ENCODE measurements at places on chromosomes 1 and 21. TPM values are rescaled to one million over a fixed set of nuclear protein-coding genes. Genes with fewer than 3 reads are reported as not detected.

The ACTL8 gene
- total RNA-seq: not detected

GRCh38 chr1:200409203-200409760 is 554 bp downstream of the ZNF281 start:
- DNase-seq: peak; percentile 15

DNA sequence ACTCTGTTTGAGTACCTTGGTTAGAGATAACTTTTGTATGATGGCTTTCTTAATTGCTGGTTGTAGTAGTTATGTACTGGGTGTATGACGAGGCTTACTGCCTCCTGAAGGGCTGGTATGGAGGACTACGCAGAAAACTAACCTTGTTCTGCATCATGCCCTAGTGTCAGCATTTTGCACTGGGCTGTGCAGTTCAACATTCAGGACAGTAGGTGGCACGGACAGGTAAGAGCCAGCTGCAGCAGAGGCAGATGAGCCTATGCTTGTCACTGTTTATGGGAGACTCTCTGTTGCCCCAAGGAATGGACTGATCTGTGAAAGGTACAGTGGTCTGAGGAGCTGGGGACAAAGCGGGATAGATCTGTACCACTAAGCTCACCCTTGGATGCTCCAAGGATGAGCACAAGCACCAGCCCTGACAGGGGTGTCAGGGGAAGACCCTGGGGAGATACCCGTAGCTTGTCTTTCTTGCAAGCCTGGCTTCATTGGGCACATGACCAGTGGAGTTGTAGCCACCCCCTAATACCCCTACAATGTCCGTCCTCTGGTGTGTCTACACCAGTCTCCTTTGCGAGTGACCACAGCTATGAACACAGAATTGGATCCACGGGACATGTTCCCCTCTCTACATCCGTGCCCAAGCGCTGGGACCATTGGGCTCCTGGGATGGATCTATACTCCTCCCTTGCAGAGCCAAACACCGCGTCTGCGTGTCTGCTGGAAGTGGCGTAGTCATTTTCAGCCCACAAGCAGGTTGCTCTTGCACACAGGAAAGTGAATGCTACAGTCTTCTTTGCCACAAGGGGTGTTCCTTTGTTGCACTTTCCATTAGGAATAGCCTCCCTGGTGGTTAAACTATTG is 51.1 kb upstream of the CFHR3 start:
- DNase-seq: no peak

- no peak for DNase-seq
Measured at GRCh38 chr1:96945509-96946084, 224.0 kb downstream of the PTBP2 start.

DNA sequence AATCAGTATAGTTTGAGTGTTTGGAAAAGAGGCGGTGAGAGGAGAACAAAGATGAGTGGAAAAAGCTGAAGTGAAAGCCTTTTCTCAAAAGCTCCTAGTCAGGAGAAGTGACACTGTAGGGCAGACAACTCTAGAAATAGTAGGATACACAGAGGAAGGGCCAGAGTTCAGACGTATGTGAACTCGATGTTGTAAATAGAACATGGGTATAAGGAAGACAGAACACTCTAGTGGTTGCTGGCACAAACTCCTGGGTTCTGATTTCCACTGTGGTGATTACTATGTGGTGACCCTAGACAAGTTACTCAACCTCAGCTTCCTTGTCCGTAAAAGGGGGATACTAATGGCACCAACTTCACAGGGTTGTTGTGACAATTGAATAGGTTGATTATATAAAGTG is 30.2 kb upstream of the MGST3 start:
- DNase-seq: no peak

The CYP4Z1 gene
- not detected for total RNA-seq

The ILDR2 gene
- 0.61 TPM for total RNA-seq

DNA sequence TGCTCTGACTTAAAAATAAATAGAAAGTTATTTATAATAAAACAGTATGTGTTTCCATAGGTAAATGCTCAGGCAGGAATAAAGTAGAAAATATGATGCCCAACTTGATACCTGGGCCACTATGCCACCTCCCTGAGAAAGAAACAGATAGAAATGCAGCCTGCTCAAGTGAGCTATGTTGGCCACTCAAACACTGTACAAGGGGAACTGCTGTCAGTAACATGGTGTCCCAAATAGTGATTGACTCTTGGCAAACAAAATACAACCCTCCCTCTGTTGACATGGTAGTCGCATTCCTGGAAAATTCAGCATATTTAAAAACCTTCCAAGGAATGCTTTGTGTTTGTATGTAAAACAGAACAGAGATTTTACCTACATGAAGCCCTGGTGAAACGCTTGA is 66.9 kb upstream of the KCNE2 start:
- no peak for DNase-seq

DNA sequence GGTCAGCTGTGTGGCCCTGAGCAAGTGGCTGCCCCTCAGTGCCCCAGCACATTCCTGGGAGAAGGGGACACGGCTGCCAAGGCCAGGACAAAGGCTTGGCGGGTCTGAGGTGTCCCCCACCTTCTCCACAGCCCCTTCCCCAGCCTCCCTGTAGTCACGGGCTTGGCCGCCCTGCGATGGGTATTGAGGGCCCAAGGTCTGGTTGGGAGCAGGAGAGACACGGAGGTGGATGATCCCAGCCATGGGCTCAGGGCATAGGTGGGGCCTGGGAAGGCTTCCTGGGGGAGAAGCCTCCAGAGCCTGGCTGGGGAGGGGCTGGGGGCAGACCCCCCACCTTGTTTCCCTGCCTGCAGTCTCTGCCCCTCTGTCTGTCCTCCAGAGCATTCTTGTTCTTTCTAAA is 27.0 kb downstream of the TTC39A start:
- no peak for DNase-seq

GRCh38 chr1:41678111-41678878 is 193.8 kb upstream of the EDN2 start:
- no peak for DNase-seq

The HCN3 gene
- 4.1 TPM for total RNA-seq

DNA sequence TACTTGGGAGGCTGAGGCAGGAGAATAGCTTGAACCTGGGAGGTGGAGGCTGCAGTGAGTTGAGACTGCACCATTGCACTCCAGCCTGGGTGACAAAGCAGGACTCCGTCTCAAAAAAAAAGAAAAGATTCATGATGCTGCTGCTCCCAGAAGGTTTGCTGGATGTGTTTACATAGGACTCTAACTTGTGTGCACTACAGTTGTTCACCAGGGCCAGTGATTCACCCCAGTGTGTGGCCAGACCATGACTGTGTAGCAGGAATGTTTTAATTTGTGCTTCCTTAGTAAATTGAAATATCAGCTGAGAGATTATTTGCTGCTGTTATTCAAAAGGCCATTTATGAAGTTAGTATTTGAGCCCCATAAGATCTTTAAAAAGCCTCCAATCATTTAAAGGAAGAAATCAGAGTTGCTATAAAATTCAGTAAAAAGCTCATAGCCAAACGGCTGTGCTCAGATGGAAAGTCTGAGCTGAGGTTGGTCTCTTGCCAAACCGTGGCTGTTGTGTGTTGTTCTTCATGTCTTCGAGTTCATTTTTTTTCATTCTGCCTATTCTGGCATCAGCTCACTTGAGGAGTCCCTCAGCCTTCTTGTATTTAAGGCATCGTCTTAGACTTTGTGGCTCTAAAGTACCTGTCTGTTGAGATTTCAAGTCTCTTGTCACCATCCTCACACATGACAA is 18.1 kb upstream of the PGD start:
- DNase-seq: no peak

The ARTN gene
- total RNA-seq: 0.35 TPM

The TRPM2 gene
- total RNA-seq: 1.2 TPM

GRCh38 chr1:62685431-62685859 is 2.7 kb downstream of the DOCK7 start:
- no peak for DNase-seq

- DNase-seq: no peak
Measured at GRCh38 chr1:211596418-211597181, 17.6 kb upstream of the SLC30A1 start.

The COL24A1 gene
- 0.40 TPM for total RNA-seq

GRCh38 chr1:180793451-180793850 is 119.2 kb upstream of the KIAA1614 start:
- DNase-seq: no peak

The ZNF648 gene
- not detected for total RNA-seq

- DNase-seq: no peak
Measured at GRCh38 chr21:33228455-33228854, 1.3 kb upstream of the IFNAR2 start.

DNA sequence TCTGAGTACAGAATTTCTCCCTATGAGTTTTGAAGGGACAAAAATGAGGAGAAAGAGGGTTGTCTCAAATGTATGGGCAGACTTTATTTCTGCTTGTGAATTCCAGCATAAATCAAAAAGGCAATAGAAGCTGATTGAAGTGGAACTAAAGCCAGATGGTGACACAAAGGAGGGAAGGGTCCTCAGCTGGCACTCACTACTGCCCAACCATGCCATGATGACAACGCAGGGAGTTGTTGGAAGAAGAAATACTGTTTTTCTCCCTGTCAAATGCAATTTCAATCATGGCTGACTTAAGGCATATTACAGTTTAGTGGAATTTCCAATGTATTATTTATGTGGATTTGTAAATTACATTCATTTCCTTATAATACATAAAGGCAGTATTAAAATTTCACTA is 805.8 kb downstream of the ADGRL2 start:
- no peak for DNase-seq

- peak; percentile 78 for DNase-seq
Measured at GRCh38 chr1:25430967-25431881, 527 bp downstream of the MACO1 start.

Data from T-cell (primary cell).